Right renal cortex interstitium (tissue), 3 donors: ENCODE measurements at places on chromosomes 2 and 18. TPM values are rescaled to one million over a fixed set of nuclear protein-coding genes. Genes with fewer than 3 reads are reported as not detected.

DNA sequence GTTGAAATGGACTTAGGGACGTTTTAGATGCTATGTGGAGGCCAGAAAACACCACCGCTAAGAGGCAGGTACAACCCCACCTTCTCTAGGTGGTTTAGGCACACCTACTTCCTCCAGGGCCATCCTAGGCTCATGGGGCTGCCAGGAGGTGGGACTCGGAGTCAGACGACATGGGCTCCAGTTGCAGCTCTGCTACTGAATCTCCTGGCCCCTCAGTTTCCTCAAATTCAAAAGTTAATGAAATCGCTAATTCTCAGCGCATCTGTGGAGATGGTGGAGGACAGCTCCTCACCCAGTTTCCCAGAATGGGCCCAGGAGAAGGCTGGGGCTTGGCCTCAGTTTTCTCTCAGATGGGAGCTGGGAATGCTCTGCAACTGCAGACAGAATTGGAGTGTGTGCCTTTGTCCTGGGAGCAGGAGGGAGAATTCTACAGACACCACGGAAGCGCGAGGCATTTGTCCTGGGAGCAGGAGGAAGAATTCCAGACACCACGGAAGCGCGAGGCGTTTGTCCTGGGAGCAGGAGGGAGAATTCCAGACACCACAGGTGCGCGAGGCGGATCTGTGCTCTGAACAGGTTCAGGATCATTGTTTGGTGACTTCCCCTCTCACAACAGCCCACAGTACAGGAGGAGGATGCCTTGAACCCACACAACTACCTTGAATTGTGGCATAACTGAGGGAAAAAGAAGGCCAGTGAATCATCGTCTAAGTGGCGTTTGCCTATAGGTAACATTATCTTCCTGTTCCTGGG lies 103.7 kb upstream of the PXDN start:
- DNase-seq: no peak

DNA sequence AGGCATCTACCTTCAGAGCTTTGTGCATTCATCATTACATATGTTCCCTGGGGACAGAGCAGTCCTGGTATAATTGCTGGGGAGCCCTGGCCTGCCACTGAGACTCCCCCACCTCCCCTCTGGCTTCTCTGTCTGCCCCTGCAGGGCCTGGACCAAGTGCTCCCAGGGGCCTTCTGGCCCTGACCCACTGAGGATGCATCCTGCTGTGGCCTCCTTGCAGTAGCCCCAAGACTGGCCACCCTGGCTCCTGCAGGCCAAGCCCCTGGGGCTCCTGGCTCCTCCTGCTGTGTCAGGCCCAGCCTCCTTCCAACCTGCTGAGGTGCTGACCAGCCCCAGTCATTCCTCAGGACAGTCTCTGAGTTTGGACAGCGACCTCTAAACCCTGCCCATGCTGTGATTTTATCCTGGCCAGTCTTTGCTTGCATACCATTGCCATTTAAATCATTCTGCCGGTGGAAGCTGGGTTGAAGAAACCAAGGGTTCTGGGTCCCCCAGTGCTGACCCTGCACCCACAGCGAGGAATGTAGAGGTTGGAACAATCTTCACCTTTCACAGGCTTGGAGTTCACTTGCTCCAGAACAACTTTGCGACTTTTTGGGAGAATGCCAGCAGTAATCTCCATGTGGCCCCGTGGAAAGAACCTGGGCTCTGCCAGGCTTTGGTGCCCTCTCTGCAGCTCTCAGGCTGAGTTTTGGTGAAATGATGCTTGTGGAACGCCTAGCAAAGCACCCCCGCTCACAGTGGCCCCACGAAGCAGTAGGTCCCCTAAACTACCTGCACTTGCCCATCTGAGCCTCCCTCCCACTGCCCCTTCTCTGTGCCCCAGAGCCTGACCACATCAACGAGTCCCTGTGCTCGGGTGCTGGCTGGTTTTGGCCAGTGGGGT lies 167.3 kb upstream of the GLI2 start:
- no peak for DNase-seq

GALR1 gene
- 0.06 TPM for polyA plus RNA-seq

GPR155 gene
- 7.4 TPM for polyA plus RNA-seq

PARD6G gene
- polyA plus RNA-seq: 31.0 TPM
